ENCODE measurements at places on chromosomes 1 and 21.
A peak's percentile ranks its signal among the peaks of the same experiment; 100 is the strongest.

GRCh38 chr21:18006691-18007090 is 187.5 kb upstream of the C21orf91 start:
- DNase-seq, result no peak

DNA sequence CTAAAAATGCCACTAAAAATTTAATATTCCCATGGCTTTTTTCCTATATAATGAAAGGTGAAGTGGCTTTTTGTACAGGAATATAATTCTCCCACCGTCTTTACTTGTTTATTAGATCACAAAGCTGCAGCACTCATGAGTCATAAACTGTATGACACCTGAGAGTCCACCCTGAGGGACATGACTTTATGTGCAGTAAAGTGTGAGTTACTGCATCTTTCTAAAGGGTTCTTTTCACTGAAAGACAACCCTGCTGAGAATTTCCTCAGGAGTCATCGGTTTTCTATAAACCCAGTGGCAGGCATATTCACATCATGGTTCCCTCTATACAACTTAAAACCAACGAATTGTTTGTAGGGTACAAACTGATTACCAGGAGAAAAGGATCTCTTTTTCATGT is 77.4 kb downstream of the APP start:
- no peak for DNase-seq

GRCh38 chr1:19405761-19406487 is 79.4 kb downstream of the CAPZB start:
- no peak for DNase-seq

DNA sequence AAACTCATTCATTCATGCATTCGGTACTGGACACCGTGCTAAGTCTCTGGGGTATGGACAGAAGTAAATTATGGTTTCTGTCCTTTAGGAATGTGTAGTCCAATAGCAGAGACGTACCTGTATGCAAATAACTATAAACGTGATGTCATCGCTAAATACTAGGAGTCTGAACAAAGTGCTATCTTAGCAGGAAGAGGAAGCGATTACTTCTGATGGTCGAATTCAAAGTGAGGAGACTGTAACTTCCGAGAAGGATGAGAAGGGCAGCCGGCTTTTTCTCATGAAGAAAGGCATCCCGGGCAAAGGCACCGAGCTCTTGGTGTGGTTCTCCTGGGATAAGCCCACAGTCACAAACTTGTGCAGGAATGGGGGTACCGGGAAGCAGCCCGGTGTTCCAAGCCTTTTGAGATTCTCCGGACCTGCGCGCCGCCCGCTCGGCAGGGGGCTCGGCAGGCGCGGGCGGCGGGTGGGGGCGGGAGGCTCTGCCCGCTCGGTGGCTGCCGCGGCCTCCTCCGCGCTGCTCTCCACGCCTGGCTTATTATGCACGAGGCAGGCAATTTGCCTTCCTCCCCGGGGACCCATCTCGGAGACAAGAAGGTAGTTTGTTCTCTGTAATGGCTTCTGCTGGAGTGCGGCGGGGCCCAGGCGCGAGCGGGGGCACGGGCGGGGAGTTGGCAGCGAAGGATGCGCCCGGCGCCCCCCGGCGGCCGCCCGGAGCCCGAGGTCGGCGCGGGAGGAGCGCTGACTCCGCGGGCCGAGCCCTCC is 67.5 kb upstream of the CD1D start:
- DNase-seq, result no peak

DNA sequence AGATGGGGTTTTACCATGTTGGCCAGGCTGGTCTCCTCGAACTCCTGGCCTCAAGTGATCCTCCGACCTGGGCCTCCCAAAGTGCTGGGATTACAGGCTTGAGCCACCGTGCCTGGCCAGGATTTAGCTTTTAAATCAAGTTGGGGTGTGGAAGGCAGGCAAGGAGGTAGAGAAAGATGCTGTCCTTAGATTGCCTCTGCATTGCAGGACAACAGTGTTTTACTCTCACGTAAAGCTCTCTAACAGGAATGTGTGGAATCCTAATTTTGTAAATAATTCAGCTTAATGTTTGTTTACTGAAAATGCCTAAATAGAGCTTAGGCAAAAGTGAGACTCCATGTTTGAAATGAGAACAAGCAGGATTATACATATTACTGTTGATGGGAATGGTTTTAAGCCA is 29.5 kb upstream of the TGFB2 start:
- DNase-seq, result no peak

GRCh38 chr1:75170011-75170410 is 35.8 kb downstream of the LHX8 start:
- DNase-seq, result no peak

DNA sequence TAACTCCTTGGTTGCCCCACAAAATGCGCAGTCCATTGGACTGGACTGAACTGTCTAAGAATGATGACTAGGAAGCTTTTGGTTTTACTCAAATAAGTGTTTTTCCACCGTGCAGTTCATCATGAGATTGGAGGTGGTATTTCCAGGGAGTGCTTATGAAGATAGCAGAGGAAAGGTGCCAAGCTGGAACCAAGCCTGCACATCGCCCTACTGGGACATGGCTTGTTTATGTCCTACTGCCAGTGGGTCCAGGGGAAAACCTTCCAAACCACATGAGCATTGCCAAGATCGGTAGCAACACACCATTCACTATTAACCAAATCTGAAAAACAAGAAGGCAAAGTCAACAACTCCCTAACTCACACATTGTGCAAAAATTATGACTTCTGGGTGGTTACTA is 54.7 kb upstream of the DSCAM start:
- no peak for DNase-seq

GRCh38 chr1:180674603-180675530 is 43.0 kb downstream of the XPR1 start:
- DNase-seq, result no peak

GRCh38 chr1:206489980-206490770 is 17.2 kb upstream of the RASSF5 start:
- peak; percentile 62 for DNase-seq

- peak; percentile 52 for DNase-seq
Observed at GRCh38 chr1:226736908-226737818, 1.9 kb downstream of the ITPKB start.

Data from inflammatory macrophage (primary cell).